Heart right ventricle (tissue), 16 donors: ENCODE measurements at places on chromosomes 11 and 22. TPM values are rescaled to one million over a fixed set of nuclear protein-coding genes. Genes with fewer than 3 reads are reported as not detected.

DNA sequence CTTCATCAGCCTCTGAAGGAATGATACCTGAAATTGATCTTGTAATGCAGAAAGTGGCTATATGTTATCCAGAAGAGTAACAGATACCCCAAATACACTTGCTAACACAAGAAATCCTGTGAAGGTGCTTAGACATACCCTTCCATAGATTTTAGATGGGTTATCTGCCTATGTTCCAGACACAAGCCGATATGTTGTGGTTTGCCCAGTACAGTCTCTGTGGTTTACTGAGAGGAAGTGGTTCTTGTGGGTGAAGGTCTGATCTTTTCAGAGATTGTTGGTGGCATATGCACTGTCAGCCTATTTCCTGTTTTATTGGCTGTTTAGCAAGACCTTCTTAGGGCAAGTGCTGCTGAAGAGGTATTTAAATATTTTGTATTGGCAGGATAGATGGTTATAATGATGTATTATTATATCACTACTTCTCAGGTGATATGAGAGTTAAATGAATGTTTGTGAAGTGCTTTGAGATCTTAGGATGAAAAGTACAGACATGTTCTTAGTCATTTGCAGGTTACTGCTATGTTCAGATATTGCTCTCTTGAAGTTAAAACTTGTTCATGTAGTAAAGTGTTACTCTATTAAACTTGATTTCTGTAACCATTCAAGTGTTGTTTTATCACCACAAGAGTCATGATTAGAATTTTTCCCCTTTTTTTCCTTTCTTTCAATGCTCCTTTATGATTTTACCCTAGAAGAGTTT is 8.2 kb downstream of the ARHGEF12 start:
- H3K4me3 ChIP-seq, result no peak overlapping the region
- DNase-seq, result no peak
- no peaks in the 10 kb centered on the region for H3K36me3 ChIP-seq
- no peaks in the 10 kb centered on the region for H3K27me3 ChIP-seq
- peaks cover 95% of the 10 kb centered on the region for H3K4me1 ChIP-seq

DNA sequence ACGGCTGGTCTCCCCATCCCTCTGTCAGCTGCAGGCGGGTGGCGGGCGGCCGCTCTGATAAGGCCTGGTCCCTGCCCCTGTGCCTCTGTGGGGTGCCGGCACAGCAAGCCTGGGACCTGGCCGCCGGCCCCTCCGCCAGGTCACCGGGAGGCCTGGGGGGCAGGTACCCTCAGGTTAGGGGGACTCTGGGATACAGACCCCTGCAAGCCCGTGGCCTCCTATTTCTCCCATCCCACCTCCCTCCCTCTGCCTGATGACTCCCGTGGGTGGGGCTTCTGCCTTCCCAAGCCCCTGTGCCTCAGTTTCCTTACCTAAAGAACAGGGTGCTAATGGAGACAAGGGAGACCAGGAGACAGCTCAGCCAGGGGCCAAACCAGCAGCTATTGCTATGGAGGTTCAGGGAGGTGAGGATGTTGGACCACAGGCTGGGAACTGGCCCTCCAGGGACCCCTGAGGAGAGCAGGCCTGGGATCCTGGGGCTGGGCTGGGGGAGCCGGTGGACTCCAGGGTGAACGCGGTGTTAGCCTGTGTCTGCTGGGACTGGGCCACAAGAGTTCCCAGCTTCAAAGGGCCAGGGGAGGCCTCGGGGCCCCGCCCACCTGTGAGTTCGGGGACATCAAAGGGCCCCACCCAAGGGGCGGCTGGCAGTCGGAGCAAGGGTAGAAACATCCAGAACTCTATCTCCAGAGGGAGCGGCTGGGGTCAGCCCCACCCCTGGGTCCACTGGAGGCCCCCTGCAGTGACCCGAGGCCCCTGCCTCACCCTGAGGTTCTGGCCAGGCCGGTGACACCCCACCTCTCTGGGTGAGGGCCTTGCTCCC is 32.0 kb upstream of the TH start:
- no peak overlapping the region for H3K27ac ChIP-seq
- H3K27me3 ChIP-seq, result no peaks in the 10 kb centered on the region
- DNase-seq, result no peak
- H3K36me3 ChIP-seq, result no peaks in the 10 kb centered on the region

Gene TRAF6
- 3.7 TPM for polyA plus RNA-seq

DNA sequence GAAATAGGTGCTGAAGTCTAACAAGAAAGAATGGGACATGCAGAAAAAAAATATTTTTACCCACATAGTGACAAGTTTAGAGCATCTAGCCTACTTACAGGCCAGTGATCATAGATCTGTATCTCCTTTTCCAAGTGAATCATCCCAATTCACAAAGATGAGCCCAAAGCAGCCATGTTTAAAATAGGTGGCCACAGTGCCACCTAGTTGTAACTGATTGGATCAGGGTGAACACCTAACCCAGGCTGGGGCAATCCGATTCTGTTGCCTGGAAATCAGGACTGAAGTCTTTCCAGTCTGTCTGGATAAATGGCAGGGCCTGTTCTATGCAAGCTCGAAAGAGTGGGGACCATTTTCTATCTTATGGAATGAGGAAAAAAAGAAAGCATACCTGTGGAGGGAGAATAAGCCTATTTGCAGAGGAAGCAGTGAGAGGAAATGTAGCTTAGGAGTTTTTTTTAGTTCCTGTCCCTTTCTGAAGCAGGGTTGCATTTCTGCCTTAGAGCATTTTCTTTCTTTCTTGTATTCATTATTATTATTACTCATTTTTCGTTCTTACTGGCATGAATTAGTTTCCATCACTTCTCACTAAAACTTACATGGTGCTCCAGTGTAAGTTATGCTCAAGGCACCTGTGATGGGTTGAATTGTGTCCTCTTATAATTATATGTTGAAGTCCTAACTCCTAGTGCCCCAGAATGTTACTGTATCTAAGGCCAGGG is 113.2 kb upstream of the RAG2 start:
- no peak overlapping the region for H3K27ac ChIP-seq
- H3K27me3 ChIP-seq, result peaks cover 4% of the 10 kb centered on the region
- H3K4me3 ChIP-seq, result no peak overlapping the region
- no peak for DNase-seq

- H3K36me3 ChIP-seq, result no peaks in the 10 kb centered on the region
- H3K4me3 ChIP-seq, result no peak overlapping the region
- DNase-seq, result no peak
- H3K4me1 ChIP-seq, result no peaks in the 10 kb centered on the region
- no peaks in the 10 kb centered on the region for H3K27me3 ChIP-seq
These were observed 330.0 kb downstream of the TENM4 start for GRCh38 chr11:79110796-79111195.

GRCh38 chr11:131912134-131912533 is 541.7 kb downstream of the NTM start:
- no peaks in the 10 kb centered on the region for H3K4me1 ChIP-seq
- H3K36me3 ChIP-seq, result no peaks in the 10 kb centered on the region
- no peak for DNase-seq
- no peak overlapping the region for H3K27ac ChIP-seq
- no peak overlapping the region for H3K4me3 ChIP-seq

Gene SERHL2
- polyA plus RNA-seq, result 1.4 TPM

Gene VSIG2
- polyA plus RNA-seq, result 2.3 TPM

DNA sequence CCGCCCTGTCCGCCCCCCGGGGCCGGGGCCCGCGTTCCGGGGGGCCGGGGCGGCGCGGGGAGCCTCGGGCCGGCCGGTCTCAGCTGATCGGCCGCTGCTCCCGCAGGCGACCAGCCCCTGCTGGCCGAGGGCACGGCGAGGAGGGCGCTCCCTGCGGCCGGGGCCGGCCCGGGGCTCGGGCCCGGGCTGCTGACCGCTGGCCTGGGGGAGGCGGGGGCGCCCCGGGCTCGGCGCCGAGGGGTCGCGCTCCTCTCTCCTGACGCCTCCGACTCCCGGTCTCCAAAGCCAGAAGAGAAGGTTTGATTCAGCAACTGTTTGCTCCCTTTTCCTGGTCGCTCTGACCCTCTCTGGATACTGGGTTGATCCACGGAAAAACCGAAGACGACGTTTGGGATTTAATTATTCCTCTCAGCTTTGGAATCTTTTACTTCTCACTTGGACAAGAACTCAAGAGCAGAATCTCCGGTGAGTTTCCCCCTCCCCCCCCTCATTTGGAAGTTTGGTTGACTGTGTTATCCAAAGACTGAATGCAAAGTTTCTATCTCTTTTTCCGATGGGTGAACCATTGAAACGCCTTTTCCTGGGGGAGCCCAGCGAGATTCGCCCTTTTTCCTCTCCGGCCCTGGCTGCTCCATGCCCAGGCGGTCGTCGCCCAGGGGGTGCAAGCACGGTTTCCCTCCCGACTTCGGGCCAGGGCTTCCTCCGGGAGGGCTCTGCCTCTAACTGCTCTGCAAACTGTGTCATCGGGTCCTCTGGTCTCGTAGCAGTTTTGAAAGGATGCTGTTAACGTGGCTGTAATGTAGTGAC is 725 bp downstream of the KDM2A start:
- H3K36me3 ChIP-seq, result peaks cover 33% of the 10 kb centered on the region
- peaks cover 28% of the 10 kb centered on the region for H3K4me1 ChIP-seq
- peak overlapping the region; percentile 94 for H3K4me3 ChIP-seq
- peak; percentile 23 for DNase-seq

GRCh38 chr11:121143921-121144320 is 42.9 kb downstream of the TECTA start:
- H3K36me3 ChIP-seq, result no peaks in the 10 kb centered on the region
- no peak for DNase-seq
- no peak overlapping the region for H3K4me3 ChIP-seq
- H3K27me3 ChIP-seq, result no peaks in the 10 kb centered on the region

- H3K4me1 ChIP-seq, result peaks cover 12% of the 10 kb centered on the region
- no peaks in the 10 kb centered on the region for H3K36me3 ChIP-seq
- H3K27me3 ChIP-seq, result no peaks in the 10 kb centered on the region
- no peak for DNase-seq
These were observed 1.5 kb downstream of the RANGAP1 start for GRCh38 chr22:41284465-41284864.

DNA sequence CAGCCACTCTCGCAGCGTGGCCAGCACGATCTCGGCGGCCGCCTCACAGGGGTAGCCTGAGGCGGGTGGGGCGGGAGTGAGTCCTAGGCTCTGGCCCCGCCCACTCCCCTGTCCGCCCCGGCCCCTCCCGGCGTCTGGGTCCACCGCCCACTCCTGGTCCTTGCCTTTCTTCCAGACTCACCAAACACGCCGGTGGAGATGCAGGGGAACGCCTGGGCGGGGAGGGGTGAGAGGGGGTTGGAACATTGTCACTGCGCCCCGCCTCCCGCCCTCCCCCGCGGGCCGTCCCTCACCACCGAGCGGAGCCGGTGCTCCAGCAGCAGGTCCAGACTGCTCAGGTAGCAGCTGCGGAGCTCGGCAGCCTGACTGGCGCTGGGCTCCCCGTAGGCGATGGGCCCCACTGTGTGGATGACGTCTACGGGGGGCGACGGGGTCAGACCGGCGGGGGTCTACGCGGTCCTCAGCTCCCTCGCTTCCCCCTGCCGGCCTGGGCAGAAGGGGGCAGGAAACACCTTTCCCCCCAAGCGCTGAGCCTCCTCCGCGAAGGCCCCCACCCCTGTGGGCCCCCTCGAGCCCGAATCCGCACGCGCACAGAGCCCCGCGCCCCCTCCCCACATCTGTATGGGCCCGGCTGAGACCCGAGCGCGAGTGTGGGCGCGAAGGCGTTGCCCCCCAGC is 13.2 kb downstream of the OTUB1 start:
- H3K4me1 ChIP-seq, result peaks cover 23% of the 10 kb centered on the region
- no peak overlapping the region for H3K27ac ChIP-seq
- H3K27me3 ChIP-seq, result no peaks in the 10 kb centered on the region
- H3K4me3 ChIP-seq, result peak overlapping the region; percentile 52
- H3K36me3 ChIP-seq, result no peaks in the 10 kb centered on the region
